ENCODE measurements at places on chromosomes 1 and 21.

DNA sequence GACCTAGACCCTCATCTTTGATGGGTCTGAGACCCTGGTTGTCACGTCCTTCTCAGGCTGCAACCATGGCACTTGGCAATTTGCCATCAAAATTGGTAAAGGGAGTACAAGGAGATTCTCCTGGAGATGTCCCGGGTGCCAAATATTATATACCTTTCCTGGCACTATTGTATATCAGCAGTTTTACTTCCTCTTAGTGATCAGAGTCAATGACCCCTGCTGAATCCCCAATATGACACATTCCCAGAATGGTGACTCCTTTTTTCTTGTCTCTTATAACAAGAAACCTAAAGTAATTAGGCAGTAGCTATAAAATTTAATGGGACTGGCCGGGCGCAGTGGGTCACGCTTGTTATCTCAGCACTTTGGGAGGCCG is 39.6 kb upstream of the CDC42BPA start:
- no peak for DNase-seq

- DNase-seq: no peak
Measured at GRCh38 chr1:98929437-98929836, 75.2 kb downstream of the PLPPR5 start.

DNA sequence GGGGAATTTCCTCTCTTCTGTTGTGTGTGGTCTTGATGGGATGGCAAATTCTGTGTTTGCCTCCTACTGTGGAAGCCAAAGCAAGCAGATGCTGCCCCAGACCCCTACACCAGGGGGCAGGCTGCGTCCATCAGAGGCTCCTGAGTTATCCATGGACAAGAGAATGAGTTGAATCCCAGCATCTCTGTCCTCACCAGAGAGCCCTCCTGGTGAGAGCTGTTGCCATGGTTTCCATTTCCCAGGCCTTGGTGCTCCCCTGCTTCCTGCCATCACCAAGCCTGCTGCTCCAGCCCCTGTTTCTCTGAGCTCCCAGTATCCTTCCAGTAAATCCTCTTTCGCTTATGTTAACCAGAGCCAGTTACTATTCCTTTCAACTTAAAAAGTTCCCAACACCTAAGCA is 20.4 kb upstream of the GNG12 start:
- no peak for DNase-seq

- no peak for DNase-seq
Measured at GRCh38 chr1:85289848-85290335, 13.5 kb upstream of the BCL10 start.

DNA sequence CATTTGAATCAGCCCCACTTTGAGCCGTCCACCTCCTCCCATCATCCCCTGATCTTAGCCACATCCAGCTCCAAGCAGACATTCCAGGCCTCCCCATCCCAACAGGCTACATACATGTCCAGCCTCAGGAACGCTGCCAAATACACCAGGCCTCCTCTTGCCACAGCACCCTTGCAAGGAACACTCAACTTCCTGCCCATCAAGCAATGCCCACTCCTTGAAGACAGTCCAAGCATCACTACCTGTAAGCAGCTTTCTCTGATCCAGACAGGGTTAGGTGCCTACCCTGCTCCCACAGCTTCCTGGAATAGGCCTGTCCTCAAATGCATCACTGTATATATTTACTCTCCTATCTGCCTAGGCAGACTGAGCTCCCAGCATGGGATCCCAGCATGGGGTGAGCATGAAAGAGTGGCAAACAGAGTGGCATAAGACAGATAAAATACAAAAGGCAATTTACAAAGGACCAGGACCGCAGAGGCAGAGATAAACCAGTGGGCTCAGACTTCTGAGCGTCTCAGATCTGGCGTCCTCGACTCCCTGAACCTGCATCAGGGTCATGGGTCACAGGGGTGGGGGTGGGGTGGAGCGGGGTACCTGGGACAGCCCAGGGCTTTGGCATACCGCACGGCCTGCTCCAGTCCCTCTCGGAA is 816 bp downstream of the HYI start:
- DNase-seq: no peak

- DNase-seq: no peak
Measured at GRCh38 chr1:201369209-201369608, 8.3 kb downstream of the TNNT2 start.

GRCh38 chr1:47725992-47726855 is 271.0 kb downstream of the TRABD2B start:
- DNase-seq: no peak

- no peak for DNase-seq
Measured at GRCh38 chr1:39960431-39960958, 5.5 kb downstream of the MFSD2A start.

- no peak for DNase-seq
Measured at GRCh38 chr1:53642607-53643006, 96.4 kb downstream of the GLIS1 start.

DNA sequence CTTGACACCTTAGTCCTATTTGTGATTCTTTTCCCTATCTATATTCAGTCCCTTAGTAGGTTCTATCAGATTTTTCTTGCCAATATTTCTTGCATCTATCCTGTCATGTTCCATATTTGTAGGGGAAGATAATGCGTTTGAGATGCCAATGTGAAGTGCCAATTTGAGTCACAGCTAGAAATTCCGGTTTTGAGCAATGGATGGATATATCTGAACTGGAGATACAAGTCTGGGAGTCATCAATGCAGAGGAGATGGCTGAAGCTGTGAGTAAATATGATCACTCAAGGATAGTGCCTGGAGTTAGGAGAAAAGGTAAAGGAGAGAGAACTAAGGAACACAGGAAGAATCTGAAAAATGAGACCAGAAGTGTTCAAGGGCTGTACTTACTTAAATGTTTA is 93.8 kb downstream of the COQ8A start:
- no peak for DNase-seq

- DNase-seq: no peak
Measured at GRCh38 chr21:46254208-46254975, 25.8 kb upstream of the LSS start.

GRCh38 chr1:236311040-236311439 is 29.3 kb upstream of the ERO1B start:
- no peak for DNase-seq

GRCh38 chr1:235917267-235917811 is 50.6 kb upstream of the LYST start:
- peak; percentile 98 for DNase-seq

DNA sequence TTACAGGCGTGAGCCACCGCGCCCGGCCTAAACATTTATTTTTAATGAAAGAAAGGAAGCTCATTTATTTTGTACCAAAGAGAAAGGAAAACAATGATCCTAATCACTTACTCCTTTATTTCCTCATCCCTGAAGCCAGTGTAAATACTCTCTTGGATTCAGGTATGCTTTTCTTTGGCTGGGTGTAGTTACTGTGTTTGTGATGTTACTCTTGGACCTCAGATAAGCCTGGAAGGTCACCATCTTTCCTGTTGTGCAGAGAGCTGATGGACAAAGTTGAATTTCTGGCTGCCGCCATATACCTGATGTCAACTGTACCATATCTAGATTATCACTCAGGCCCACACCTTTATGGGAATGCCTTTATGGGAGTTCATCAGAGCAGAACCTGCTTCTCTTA is 35.4 kb upstream of the FOXE3 start:
- no peak for DNase-seq

Data from BJ (cell line).